ENCODE measurements at places on chromosomes 12 and 14. TPM values are rescaled to one million over a fixed set of nuclear protein-coding genes. Genes with fewer than 3 reads are reported as not detected.

DNA sequence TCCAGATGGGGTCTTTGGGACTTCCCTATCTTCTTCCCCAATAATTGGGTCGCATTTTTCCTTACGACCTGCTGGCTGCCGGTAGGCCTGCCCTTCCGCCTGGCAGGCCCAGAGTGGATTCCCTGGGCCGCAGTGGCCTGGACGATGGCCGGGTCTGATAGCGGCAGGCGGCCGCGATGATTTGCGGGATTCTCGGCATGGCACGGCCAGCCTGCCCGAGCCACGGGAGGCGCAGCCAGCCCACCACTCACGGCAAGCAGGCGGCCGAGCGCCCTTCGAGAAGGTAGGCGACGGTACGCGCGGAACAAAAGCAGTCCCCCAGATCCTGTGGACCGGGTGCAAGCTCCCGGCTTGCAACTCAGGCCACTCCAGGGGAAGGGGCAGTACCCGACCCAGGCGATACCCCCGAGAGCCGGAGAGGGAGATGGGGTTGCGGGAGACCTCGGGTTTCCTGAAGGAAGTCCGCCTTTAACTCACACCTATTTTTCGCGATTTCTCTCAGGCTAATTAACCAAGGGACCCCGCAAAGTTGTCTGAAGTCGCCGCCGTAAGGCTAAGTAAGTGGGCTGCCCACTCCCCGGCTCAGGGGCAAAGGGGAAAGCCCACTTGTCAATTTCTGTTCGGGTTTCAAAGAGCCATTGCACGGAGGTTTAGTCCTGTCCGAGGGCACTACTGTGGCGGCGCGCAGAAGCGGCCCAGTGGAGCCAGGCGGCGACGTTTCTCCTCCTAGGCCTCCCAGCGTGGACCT lies 1.4 kb upstream of the GSC start:
- peaks cover 37% of the 10 kb centered on the region for H3K27me3 ChIP-seq
- no peaks in the 10 kb centered on the region for H3K36me3 ChIP-seq
- peaks cover 8% of the 10 kb centered on the region for H3K4me1 ChIP-seq
- no peak overlapping the region for H3K4me3 ChIP-seq
- DNase-seq = no peak
- no peak overlapping the region for H3K27ac ChIP-seq

- H3K36me3 ChIP-seq = no peaks in the 10 kb centered on the region
- H3K27ac ChIP-seq = no peak overlapping the region
- DNase-seq = no peak
- H3K27me3 ChIP-seq = no peaks in the 10 kb centered on the region
These were observed 881.2 kb downstream of the GALC start for GRCh38 chr14:87111741-87112140.

DNA sequence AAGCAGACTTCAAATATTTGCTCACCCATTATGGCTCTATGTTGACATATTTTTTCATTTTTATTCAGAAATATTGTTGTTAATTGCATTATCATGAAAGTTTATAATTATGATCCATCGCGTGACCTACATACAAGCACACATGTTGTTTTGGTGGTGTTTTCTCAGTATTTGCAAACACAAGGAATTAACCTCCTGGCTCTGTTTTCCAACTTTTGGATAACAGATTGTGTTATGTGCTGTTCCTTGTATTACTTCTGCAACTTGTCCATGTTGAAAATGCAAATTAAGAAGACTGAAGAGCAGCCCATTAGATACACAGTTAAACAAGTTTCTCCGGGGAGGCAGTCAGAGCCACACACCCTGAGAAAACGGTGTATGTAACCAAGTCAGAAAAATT lies 201.2 kb downstream of the SEC23A start:
- no peaks in the 10 kb centered on the region for H3K4me1 ChIP-seq
- no peak for DNase-seq
- H3K4me3 ChIP-seq = no peak overlapping the region
- no peaks in the 10 kb centered on the region for H3K36me3 ChIP-seq
- no peak overlapping the region for H3K27ac ChIP-seq

GRCh38 chr14:80751285-80751684 lies 190.3 kb downstream of the CEP128 start:
- H3K4me3 ChIP-seq = no peak overlapping the region
- no peaks in the 10 kb centered on the region for H3K4me1 ChIP-seq
- no peaks in the 10 kb centered on the region for H3K36me3 ChIP-seq

GRCh38 chr14:75469606-75470237 lies 41.9 kb downstream of the JDP2 start:
- DNase-seq = no peak
- H3K36me3 ChIP-seq = peaks cover 59% of the 10 kb centered on the region
- no peak overlapping the region for H3K4me3 ChIP-seq
- no peaks in the 10 kb centered on the region for H3K27me3 ChIP-seq

DNA sequence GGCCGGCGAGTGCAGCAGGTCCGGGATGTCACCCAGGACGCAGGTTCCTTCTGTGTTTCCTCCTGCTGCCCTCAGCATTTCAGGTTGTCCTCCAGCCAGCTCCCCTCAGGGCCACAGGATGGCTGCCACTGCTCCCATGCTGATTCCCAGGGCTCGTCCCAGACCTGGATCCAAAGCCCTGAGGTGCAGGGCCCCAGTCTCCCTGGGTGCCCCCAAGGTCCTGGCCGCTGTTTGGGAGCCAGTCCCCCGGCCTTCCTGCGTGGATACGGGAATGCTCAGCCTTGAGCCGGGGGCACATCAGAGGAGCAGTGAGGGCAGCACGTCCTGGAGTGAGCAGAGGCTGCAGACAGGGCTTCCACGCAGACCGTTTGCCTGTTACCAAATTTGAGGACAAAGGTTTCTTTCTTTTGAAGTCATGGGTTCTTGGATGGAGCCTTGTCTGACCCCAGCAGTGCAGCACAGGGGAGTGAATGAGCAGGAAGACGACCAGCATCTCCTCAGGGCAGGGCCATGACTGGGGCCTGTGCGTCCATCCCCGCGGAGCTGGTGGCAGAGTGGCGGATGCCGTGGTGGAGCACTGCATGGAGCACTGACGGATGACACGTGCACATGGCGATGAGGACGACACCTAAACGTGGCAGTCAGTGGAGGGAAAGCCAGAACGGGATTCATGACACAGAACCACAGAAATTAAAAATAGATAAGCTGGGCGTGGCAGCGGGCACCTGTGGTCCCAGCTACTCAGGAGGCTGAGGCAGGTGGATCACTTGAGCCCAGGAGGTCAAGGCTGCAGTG lies 12.5 kb upstream of the CACNA2D4 start:
- H3K4me1 ChIP-seq = no peaks in the 10 kb centered on the region
- no peaks in the 10 kb centered on the region for H3K36me3 ChIP-seq
- H3K27ac ChIP-seq = no peak overlapping the region
- H3K27me3 ChIP-seq = peaks cover 56% of the 10 kb centered on the region

GRCh38 chr14:88547386-88547780 lies 7.4 kb downstream of the PTPN21 start:
- H3K27me3 ChIP-seq = no peaks in the 10 kb centered on the region
- H3K4me1 ChIP-seq = peaks cover 6% of the 10 kb centered on the region
- no peak for DNase-seq
- H3K27ac ChIP-seq = peak overlapping the region; percentile 10

DNA sequence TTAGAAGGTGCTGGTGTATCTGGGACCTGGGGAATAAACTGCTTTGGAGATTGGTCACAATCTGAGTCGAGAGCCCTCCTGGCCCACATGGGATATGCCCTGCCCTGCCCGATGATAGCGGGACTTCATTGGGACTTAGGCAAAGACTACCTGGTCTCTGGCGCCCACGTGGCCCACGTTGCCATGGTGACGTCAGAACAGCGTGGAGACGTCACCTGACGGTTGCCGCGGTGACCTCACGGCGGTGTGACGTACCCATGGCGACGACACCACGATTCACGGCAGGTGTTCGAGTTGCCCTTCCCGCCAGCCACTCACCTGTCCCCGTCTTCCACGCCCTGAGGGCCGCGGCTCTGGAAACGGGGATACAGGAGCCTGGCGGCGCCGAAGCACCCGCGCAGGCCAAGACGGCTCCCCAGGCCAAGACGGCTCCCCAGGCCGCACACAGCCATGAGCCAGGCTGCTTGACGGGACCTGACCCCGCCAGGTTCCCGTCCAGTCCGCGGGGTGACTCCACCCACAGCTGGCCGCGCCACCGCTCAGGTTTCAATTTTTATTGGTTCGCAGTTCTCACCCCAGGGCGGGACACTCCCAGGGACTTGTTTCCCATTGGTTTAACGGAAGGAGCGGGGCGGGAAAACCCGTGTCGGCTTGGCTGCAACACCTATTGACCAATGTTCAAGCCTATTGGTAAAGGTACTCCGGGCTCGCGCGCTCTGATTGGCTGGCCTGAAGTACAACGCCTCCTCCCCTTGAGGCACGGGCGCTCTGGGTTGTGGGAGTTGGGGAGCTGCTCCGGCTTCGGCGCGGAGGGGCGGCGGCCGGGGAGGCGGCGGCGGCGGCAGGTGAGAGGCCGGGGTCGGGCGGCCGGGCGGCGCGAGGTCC lies at the start of the genes MMAB and MVK:
Gene MMAB (minus strand): TSS at position 476 of the 885 bp plus-strand sequence. CDS start 24 bp downstream, at position 452.
Gene MVK (plus strand): TSS at position 766 of the 885 bp plus-strand sequence. CDS start 1,029 bp downstream, outside the sequence.
- H3K4me1 ChIP-seq = peaks cover 16% of the 10 kb centered on the region
- peak within 1 kb of the TSS; percentile 97 for H3K27ac ChIP-seq
- no peaks in the 10 kb centered on the region for H3K27me3 ChIP-seq
- DNase-seq = peak; percentile 100
- peak within 1 kb of the TSS; percentile 92 for H3K4me3 ChIP-seq
- H3K36me3 ChIP-seq = peaks cover 76% of the 10 kb centered on the region

GRCh38 chr14:99568567-99569560 lies 35.1 kb downstream of the CCDC85C start:
- H3K27me3 ChIP-seq = no peaks in the 10 kb centered on the region
- H3K4me1 ChIP-seq = peaks cover 33% of the 10 kb centered on the region
- no peaks in the 10 kb centered on the region for H3K36me3 ChIP-seq
- peak; percentile 58 for DNase-seq
- no peak overlapping the region for H3K27ac ChIP-seq
- no peak overlapping the region for H3K4me3 ChIP-seq

- H3K4me3 ChIP-seq = no peak overlapping the region
- DNase-seq = no peak
- no peak overlapping the region for H3K27ac ChIP-seq
These were observed 4.6 kb downstream of the SERPINA1 start for GRCh38 chr14:94383777-94384176.

GRCh38 chr12:57549203-57549908 lies 488 bp upstream of the KIF5A start:
- H3K27me3 ChIP-seq = peaks cover 9% of the 10 kb centered on the region
- H3K4me3 ChIP-seq = no peak overlapping the region
- DNase-seq = no peak
- H3K4me1 ChIP-seq = peaks cover 32% of the 10 kb centered on the region
- H3K27ac ChIP-seq = no peak overlapping the region
- no peaks in the 10 kb centered on the region for H3K36me3 ChIP-seq

DNA sequence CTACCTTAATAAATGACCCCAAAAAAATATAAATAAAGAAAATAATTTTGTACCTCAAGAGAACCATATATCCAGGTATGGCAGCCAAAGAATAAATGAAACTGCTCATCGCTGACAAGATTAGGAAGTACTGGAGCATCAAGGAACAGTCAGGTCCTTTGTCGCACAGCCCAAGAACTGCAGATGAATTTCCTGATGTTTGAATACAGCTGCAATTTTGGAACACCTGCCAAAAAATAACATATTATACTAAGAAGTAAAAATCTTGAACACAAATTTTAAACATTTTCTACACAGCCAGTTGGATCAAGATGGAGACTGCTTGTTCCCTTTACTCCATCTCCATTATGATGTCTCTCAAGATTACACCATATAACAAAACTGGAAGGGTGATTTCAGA lies 42.6 kb downstream of the SLCO1A2 start:
- H3K36me3 ChIP-seq = no peaks in the 10 kb centered on the region
- peaks cover 30% of the 10 kb centered on the region for H3K27me3 ChIP-seq
- H3K4me1 ChIP-seq = no peaks in the 10 kb centered on the region
- no peak overlapping the region for H3K4me3 ChIP-seq
- no peak for DNase-seq

DNA sequence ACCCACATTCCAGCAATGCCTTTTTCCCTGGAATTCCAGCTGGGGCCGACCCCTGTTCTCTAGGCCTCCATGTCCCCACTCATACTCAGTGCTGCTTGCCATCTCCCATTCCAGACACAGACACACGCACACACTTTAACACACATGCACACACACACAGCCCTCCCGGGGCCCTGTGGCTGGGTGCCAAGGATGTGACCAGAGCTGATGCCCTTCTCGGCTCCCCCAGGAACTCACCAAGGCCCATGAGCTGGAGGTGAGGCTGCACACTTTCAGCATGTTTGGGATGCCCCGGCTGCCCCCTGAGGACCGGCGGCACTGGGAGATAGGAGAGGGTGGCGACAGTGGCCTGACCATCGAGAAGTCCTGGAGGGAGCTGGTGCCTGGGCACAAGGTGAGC lies 4.3 kb downstream of the PLEKHG6 start:
- H3K4me1 ChIP-seq = peaks cover 9% of the 10 kb centered on the region
- no peak for DNase-seq
- H3K27me3 ChIP-seq = no peaks in the 10 kb centered on the region

- no peaks in the 10 kb centered on the region for H3K36me3 ChIP-seq
- no peak overlapping the region for H3K4me3 ChIP-seq
- no peaks in the 10 kb centered on the region for H3K27me3 ChIP-seq
- no peak for DNase-seq
These were observed 59.2 kb downstream of the CCNK start for GRCh38 chr14:99540196-99541032.

DNA sequence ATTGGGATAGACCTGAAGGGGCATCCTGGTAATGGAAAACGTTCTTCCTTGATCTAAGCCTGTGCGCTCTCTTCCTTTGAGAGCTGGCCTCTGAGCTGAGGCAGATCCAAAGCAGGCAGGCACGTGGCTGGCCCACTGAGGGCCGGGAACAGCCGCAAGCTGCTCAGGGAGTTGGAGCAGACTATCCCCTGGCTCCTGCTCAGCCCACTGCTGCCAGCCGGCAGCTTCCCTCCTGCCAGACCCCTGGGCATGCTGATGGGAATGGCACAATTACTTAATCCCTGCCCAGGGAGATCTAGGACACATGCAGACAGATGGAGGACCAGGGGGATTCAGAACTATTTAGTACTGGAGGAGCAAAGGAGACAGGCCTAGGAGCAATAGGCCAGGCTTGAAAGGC lies 14.4 kb downstream of the NEUROD4 start:
- no peaks in the 10 kb centered on the region for H3K4me1 ChIP-seq
- no peak overlapping the region for H3K4me3 ChIP-seq
- H3K36me3 ChIP-seq = no peaks in the 10 kb centered on the region

GRCh38 chr14:58966997-58967396 lies 221.5 kb upstream of the DAAM1 start:
- H3K4me3 ChIP-seq = no peak overlapping the region
- DNase-seq = no peak
- H3K27me3 ChIP-seq = peaks cover 54% of the 10 kb centered on the region
- no peak overlapping the region for H3K27ac ChIP-seq
- no peaks in the 10 kb centered on the region for H3K4me1 ChIP-seq

DNA sequence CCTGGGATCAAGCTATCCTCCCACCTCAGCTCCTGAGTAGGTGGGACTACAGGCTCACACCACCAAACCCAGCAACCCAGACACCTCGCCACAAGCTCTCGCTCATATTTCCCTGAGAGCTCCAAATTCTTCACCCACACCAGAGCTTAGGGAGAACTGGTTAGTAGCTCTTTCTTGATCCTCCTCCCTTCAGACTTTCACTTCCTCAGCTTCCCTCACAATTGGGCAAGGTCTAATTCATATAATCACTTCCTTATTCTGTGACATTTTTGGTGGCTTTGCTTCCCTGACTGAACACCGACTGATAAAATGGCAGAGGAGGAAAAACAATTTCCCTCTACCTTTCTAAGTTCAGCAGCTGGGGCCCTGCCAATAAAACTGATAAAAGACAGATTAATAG lies 88.5 kb downstream of the GXYLT1 start:
- H3K27me3 ChIP-seq = no peaks in the 10 kb centered on the region
- DNase-seq = no peak
- no peaks in the 10 kb centered on the region for H3K4me1 ChIP-seq
- no peaks in the 10 kb centered on the region for H3K36me3 ChIP-seq

Gene DEGS2
- 0.07 TPM for total RNA-seq

Gene RTRAF
- total RNA-seq = 358 TPM

Gene CBLN3
- total RNA-seq = 2.4 TPM

Gene ARG2
- 17.6 TPM for total RNA-seq

Gene SIX1
- 0.33 TPM for total RNA-seq

Gene MGP
- 1.3 TPM for total RNA-seq

Gene BICDL1
- 20.7 TPM for total RNA-seq
